Immature natural killer cell (primary cell): ENCODE measurements at places on chromosomes 2 and 18. TPM values are rescaled to one million over a fixed set of nuclear protein-coding genes. Genes with fewer than 3 reads are reported as not detected.

DNA sequence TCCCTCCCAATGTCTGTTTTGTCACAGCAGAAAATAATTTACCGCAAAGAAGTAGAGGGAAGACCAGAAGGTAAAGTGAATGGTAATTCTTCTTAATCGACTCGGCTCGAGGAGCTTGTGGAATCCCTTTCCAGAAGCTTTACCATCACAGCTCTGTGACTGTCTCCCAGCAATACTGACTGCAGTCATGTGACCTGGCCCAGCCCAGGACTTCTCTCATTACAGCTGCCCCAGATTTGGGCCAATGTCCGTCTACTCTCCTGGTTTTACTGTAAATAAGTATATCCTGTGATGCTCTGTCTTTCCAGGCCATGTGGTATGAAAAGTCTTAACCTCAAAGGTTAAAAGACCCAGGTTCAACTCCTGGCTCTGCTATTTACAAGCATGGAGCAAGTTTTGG, 18.9 kb upstream of the ELOA2 start:
- no peak for DNase-seq

- DNase-seq, result no peak
Measured at GRCh38 chr2:29112379-29112778, 2.8 kb upstream of the CLIP4 start.

ZNF532 gene
- 0.99 TPM for polyA plus RNA-seq

DNA sequence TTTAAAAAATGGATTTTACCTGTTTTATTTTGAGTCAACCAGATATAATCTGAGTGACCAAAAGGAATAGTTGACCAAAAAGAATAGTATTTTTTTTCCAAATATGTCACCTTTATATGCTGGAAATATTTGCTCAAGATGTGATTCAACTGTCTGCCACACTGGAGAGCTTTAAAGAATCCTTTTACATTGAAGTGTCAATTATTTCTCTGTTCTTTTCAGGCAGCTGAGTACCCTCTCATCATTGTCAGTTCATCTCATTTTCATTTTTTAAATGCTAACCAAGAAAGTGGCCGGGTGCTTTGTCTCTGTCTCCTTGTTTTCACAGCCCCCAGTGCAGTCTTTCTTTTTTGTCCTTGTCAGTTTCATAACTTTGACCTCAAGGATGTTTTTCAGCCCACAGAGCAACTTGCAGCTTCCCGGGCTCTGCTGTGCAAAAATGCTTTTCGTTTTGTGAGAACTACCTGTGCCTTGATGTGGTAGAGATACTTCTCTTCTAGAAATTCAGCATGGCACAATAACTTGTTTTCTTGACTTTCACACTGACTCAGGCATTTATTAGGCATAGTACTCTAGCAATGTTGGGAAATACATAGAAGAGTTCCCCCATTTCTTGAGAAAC, 23.4 kb upstream of the CERS6 start:
- DNase-seq, result no peak

DNA sequence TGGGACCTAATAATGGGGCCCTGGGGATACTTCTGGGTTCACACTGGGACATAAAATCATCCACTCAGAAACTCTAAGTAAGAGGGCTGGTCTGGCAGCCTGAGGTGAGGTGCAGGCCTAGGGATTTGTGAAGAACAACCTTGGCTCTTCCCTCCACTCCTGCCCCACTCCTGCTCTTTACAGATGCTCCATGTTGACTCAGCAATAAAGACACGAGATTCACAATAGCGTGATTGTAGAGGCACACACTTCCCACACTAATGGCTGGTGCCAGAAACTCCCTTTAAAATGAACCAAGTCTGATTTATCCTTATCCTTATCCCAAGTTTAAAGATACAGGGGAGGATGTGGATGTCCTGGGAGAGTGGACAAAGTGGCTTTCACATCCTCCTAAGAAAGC, 228.2 kb downstream of the ACTR3 start:
- DNase-seq, result no peak

CTAGE1 gene
- polyA plus RNA-seq, result not detected

- DNase-seq, result no peak
Measured at GRCh38 chr2:215352602-215353001, 40.7 kb downstream of the ATIC start.

- DNase-seq, result no peak
Measured at GRCh38 chr2:74201596-74201995, 3.2 kb downstream of the MTHFD2 start.

GRCh38 chr2:150387586-150388288, 99.7 kb downstream of the RND3 start:
- DNase-seq, result no peak

DNA sequence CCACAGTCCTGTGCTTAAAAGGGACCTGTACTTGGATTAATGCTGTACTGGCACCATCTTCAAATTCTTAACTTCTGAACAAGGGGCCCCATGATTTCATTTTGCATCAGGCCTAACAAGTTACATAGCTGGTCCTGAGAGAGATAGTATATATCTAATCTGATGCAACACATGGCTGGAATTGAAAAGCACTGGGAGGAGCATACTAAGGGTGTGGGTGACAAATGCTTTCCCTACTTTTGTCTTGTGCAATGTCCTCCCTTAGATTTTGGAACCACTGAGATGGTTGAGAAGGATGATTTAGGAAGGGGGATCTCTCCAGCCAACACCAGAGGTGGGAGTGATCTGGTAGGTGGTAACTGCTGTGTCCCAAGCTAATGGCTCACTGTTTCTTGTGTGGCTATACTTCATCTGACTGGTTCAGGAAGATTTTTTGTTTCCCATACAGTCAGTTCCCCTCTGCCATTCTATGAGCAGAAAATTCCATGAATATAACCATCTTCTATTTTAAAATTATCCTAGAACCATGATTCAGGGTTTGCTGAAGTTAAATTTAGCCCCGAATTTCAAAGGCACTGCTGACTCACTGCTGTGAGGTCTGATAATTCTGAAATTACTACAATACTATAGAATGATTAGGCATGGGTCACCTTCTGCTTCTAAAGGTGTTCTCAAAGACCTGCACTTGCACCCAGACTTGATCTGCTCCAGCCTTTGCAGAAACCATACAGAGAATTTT, 108.3 kb upstream of the NCKAP5 start:
- no peak for DNase-seq

- no peak for DNase-seq
Measured at GRCh38 chr2:26768759-26769088, 4.6 kb downstream of the SLC35F6 start.

ATP6V1C2 gene
- 0.26 TPM for polyA plus RNA-seq

- DNase-seq, result peak; percentile 81
Measured at GRCh38 chr2:216350214-216350791, 22.0 kb downstream of the MARCHF4 start.

GRCh38 chr2:18373664-18374063, 186.8 kb downstream of the RDH14 start:
- DNase-seq, result no peak

DNA sequence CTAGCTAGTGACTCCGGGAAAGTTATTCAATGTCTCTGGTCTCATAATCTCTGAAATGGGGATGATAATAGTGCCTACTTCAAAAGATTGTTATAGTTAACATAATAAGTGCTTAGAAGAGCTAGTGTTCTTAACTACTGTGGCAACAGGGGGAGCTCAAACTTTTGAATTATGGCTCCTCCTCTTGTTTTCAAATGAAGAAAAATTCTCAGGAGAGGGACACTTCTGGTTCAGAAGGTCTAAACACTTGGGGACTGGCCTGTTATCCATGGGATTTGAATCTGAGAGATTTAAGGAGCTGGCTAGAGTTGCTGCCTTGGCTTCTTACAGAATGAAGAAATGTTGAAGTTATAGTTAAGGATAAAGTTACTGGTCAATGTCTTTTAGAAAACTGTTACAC, 92.2 kb upstream of the ITGB6 start:
- no peak for DNase-seq

DNA sequence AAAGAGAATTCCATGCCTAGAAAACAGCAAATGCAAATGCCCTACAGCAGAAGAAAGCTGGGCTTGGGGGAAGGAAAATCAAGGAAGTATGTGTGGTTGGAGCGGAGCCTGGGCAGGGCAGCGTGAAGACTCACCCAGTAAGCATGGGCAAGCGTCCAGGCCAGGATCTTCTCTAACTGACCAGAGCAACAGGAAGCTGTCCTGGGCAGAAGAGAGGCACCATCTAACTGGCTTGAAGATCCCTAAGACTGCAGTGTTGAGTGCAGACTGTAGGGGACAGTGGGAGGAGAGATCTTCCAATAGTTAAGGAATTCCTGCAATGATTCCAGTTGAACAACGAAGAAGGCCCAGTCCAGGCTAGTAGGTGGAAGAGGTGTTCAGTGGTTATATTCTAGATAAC, 57.9 kb downstream of the NXPH2 start:
- DNase-seq, result no peak

GRCh38 chr2:9003366-9003615, 193 bp downstream of the MBOAT2 start:
- DNase-seq, result no peak

DNA sequence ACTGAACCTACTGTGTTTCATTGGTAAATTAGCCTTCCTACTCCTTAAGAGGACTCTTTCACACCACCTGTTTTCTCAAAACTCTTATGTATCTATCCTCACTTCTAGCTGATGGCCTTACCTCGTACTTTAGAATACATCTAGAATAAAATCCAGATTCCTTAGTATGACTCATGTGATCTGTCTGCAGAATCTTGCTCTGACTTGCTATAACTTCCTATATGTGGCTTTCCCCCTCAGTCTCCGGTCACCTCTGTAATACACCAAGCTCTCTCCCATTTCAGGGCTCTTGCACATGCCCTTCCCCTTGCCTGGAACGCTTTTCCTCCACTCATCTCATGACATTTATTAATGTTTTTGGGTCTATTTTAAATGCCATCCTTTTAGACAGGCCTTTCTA, 95.6 kb upstream of the LHCGR start:
- DNase-seq, result no peak

LRRTM1 gene
- not detected for polyA plus RNA-seq

- DNase-seq, result no peak
Measured at GRCh38 chr18:48215876-48216638, 193.1 kb downstream of the ZBTB7C start.

MOGAT1 gene
- not detected for polyA plus RNA-seq

SPC25 gene
- not detected for polyA plus RNA-seq

SULT1C4 gene
- not detected for polyA plus RNA-seq

CPO gene
- not detected for polyA plus RNA-seq

EPB41L5 gene
- 5.8 TPM for polyA plus RNA-seq

CTLA4 gene
- not detected for polyA plus RNA-seq

WDR7 gene
- 23.3 TPM for polyA plus RNA-seq

RMDN2 gene
- 6.3 TPM for polyA plus RNA-seq

GRCh38 chr2:225797394-225797793, 397.9 kb downstream of the NYAP2 start:
- no peak for DNase-seq

ADRA2B gene
- 0.83 TPM for polyA plus RNA-seq

- DNase-seq, result no peak
Measured at GRCh38 chr18:32683044-32683443, 89.8 kb downstream of the KLHL14 start.

SMYD1 gene
- polyA plus RNA-seq, result not detected

SEH1L gene
- 18.2 TPM for polyA plus RNA-seq

- no peak for DNase-seq
Measured at GRCh38 chr2:102114290-102114721, 28.2 kb upstream of the IL1R1 start.

- DNase-seq, result no peak
Measured at GRCh38 chr2:128603411-128603924, 284.8 kb upstream of the HS6ST1 start.

- DNase-seq, result no peak
Measured at GRCh38 chr2:163734881-163735684, 725 bp downstream of the FIGN start.

IL36A gene
- polyA plus RNA-seq, result not detected

UGT1A6 gene
- polyA plus RNA-seq, result not detected

RAB17 gene
- not detected for polyA plus RNA-seq

DNA sequence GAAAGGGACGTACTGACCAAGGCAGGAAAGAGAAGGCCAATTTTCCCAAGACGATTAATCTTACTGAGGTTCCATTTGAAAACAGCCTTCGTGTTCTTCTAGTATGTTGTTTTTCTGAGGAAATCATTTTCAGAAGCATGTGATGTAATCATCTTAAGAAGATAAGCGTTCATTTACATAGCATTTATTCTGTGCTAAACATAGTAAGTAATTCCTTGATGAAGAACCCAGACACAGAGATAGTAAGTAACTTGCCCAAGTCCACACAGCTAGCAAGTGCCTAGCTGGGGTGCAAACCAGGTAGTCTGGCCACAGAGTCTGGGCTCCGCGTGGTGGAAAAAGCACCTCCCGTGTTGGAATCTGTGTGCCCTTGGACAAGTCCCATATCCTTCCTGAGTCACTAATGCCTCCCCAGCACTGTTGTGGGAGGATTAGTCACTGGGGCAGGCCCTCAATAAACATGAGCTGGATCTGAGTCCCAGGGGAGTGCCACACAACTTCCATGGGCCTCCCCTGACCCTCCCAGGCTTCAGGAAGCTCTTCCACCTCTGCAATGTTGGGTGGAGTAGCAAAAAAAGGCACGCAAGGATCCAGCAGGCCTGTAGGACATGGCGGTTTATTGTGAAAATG, 26.9 kb upstream of the ASAP2 start:
- no peak for DNase-seq

SP9 gene
- polyA plus RNA-seq, result not detected

DNA sequence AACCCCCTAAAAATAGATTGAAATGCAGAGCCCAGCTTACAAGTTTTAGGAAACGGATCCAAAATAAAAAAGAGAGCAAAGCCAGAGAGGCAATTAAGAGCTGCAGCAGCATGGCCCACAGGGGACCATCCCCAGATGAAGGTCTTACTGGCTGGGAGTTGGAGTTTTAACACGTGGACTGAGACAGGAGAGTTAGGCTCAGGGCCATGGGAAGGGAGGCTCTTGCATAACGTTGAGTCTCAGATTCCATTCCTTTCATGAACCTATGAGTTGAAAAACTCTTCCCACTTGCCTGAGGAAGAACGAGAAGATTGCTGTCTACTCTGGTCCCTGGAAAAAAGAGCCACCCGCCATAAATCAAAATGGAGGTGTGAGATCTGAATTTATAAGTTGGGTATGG, 101.8 kb upstream of the NDUFV2 start:
- DNase-seq, result no peak

DNA sequence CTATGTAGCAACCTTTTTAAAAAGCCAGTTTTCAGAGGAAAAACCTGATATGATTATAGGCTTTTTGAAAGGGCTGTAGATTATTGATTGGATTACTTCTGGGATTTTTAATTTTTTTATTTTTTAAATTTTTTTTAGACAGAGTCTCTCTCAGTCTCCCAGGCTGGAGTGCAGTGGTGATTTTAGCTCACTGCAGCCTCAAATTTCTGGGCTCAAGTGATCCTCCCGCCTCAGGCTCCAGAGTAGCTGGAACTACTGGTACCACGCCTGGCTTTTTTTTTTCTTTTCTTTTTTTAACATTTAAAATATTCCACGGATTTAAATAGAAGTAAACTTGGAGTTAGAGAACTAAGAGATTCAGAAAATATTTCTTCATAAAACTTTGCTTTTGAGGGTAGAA, 1.2 kb downstream of the MRPL19 start:
- no peak for DNase-seq

STPG4 gene
- not detected for polyA plus RNA-seq

LNPK gene
- polyA plus RNA-seq, result 13.7 TPM
